ENCODE measurements at places on chromosomes 7 and 10.

GRCh38 chr7:139696552-139696951, 81.2 kb downstream of the HIPK2 start:
- no peak for DNase-seq

DNA sequence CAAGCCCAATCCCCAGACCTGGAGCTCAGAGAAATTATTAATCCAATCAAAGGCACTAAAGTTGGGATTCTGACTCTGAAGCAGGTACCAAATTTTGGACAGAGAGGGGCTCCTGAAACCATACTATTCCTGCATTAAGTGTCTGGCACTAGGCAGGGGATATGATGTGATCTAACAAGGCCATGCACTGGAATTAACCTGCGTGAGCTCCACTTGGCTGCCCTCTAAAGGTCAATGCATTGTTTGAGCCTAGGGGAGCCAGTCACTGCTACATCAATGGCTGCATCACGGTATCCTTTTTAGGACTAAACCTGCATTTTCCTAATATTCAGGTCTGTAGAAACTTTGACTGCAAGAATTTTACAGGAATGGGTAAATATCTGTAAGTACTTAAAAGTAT, 42.1 kb downstream of the ST8SIA6 start:
- DNase-seq = no peak

GRCh38 chr7:139231513-139232376, 708 bp downstream of the UBN2 start:
- no peak for DNase-seq

DNA sequence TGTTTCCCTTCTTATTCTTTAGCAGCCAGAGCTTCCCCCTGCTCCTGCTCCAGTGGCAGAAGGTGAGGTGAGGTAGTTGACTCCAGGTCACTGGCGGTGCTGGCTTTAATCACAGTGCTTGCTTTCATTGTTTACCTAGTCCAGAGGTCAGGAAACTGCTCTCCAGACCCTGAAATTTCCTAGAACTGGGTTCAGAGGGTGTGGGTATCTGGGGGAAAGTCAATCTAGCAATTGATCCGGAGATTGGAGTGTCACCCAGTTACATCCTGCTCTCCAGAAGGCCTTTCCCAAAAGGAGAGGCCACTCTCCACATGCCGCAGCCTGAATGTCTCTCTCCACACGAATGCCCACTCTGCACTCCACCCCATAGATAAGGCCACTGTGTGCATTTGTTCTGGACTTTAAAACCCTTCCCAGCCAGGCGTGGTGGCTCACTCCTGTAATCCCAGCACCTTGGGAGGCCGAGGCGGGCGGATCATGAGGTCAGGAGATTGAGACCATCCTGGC, 2.1 kb upstream of the MBL2 start:
- DNase-seq = no peak

DNA sequence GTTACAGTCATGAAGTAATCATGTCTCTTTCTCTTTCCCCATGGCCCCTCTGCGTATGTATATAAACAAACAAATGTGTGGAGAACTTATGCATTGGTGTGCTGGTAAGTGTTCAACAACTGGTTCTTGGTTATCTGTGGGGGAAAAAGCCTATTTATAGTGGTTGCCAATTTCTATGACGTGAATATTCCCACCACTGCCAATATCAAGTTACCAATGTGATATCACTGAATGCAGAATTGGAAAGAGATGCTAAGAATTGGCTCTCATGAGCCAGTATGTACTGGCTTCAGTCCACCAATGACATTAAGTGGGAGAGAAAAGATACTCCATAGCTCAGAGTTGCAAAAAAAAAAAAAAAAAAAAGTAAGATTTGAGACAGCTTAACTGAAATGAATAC, 399.7 kb downstream of the REEP3 start:
- no peak for DNase-seq

GRCh38 chr7:127900141-127900540, 131.1 kb downstream of the LRRC4 start:
- DNase-seq = no peak

DNA sequence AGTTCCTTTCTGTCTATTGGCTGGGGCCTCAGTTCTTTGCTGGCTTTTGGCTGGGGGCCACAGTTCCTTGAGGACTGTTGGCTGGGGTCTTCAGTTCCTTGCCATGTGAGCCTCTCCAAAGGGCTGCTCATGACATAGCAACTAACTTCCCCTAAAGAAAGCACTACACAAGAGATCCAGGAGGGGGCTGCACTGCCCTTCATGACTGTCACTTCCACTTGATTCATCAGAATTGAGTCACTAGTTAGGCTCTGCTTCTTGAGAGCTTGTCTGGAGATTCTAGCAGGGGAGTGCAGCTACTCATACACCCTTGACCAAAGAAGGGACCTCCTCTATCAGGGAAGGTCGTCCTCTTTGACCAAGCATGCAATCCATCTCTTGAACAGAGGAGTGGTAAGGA, 38.0 kb upstream of the MKX start:
- DNase-seq = no peak

DNA sequence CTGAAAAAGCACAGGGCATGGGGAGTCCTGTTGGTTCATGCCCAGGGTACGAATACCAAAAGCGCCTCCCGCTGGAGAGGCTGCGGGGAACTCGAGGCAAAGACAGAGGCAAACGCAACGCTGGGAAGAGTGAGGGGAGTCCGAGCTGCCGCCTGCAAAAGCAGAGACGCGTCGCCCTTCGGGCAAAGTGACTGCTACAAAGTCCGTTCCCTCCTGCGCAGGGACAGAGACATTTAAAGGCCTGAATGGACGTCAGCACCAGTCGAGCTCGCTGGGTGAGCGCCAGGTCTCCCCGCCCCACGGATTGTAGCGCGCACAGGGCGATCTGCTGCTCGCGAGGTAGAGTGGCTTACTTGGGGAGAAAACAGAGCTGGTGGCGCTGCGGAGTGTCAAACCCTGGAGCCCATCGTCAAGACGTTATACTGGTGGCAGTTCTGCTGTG, 732.8 kb downstream of the ZWINT start:
- no peak for DNase-seq

DNA sequence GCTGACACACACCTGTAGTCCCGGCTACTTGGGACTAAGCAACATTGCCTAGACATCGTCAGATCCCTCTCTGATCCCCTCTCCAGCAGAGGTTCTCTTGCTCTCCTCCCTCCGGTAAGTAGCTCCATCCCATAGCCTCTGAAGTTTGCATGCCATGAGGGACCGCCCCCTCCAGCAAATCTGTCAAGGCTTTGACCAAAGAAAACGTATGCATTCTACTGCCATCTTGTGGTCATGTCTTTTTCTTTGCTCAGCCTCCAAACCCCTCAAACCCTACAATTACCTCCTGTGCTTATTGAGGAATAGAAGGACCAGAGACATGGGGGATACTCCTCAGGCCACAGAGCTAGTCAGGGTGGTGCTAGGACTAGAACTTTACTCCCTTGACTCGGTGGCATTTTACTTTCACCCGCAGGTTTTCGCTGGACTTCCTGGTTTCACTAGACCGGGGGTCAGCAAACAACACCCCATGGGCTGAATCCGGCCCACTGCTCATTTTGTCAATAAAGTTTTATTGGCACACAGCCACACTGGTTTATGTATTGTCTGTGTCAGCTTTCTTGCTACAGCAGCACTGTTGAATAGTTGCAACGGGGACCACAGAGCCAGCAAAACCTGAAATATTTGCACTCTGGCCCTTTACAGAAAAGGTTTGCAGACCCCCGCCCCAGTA, 202.6 kb upstream of the FOXK1 start:
- DNase-seq = no peak

DNA sequence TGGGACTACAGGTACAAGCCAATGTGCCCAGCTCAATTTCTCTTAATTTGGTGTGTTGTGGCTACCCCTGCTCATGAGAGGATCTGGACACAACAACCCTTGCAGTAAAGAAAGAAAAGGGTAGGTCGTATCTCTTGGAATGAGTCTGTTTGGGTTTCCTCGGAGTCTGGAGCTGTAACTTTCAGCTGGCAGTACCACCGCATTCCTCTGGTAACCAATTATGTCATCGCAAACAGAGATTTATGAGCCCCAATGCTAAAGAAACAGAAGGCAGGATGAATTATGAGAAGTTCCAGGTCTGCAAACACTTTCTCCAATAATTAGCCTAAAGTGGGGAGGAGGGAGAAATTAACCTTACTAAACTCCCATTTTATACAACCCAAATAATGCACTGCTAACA, 186.6 kb upstream of the NRP1 start:
- DNase-seq = no peak

DNA sequence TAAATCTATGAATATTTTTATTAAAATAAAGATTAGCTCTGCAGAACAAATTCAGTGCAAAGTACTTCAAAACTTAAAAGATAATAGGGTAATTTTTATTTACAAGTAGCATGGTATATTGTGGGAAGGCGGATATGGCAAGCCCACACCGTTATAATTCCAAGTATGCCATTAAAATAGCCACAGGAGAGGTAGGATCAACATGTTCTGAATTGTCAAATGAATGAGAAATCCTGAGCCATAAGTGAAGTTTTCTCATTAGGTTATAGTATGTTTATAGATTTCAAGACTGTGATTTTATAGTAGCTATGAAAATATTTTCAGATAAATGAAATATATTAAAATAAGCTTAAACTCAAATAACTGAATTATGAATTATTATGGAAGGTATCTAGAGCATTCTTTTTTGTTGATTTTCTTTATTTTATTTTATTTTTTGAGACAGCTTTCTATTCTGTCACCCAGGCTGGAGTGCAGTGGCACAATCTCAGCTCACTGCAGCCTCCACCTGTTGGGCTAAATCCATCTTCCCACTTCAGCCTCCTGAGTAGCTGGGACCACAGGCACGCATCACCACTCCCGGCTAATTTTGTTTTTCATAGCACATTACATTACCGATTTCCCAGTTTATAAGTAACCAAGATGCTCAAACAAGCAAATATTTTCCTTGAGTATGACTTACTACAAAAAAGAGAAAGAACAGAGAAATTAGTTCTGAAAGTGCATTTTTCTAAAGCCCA, 956.6 kb downstream of the GATA3 start:
- DNase-seq = no peak

DNA sequence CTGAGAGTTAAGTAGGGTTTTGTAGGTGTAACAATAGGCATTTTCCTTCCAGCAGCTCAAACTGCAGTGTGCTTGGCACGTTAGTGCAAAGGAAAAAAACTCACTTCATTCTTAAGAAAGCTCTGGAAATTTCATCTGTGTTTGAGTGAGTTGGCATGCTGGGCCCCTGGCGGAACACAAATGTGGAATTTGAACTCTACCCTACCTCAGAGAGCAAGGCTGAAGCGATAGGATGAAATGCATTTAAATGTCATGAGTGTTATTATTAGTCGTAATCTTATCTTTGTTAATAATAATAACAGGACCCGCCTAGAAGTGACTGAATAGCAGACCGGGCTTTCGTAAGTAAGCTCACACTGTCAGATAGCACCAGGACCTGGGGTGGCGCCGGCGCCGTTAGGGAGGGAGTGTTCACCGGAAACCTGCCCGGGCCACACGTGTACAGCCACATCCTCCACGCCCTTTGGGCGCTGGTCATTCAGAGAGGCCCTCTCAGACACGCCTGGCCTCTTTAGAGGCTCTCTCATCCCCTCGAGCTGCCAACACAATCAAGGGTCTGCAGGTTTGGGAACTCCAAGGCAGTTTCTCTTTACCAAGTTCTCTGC, 63.5 kb downstream of the GRK5 start:
- peak; percentile 19 for DNase-seq

GRCh38 chr7:50739744-50740435, 42.8 kb downstream of the GRB10 start:
- DNase-seq = peak; percentile 20

GRCh38 chr7:111853201-111853990, 291.1 kb upstream of the IMMP2L start:
- no peak for DNase-seq

DNA sequence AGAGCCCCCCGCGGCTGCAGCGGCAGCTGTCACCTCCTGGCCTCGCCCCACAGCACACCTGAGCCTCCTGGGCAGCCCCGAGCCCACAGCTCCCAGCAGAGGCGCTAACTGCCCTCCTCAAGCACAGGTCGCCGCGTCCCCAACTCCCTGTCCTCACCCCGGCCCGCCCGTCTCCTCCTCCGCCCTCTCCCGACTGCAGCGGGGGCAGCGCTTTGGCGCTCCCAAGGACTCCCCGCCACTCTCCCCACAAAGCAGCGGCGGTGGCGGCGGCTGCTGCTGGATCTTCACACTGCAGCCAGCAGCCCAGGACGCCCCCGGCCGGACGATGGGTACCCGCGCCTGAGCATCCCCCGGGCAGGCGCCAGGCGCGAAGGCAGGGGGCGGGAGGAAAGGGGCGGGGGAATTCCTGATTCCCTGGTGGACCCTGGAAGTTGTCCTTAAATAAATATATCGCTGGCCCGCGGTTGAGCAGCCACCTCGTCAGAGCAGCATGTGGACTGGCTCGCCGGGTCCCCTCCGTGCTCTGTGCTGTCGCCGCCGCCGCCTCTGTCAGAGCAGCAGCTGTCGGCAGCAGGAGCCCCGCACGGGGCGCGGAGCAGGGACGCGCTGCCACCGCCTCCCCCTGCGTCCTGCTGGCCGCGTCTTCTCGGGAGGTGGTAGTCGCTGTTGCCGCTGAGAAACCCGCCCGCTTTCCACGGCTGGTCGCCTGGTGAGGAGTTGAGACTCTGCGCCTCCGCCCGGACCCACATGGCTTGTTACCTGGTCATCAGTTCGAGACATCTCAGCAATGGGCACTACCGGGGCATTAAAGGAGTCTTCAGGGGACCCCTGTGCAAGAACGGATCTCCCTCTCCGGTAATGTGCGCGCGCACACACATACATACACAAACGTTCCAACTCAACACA, at the start of gene ZNF804B:
ZNF804B (plus strand) TSS at position 471 of the 906 bp plus-strand sequence; CDS start at position 748, 277 bp downstream.
- no peak for DNase-seq

DNA sequence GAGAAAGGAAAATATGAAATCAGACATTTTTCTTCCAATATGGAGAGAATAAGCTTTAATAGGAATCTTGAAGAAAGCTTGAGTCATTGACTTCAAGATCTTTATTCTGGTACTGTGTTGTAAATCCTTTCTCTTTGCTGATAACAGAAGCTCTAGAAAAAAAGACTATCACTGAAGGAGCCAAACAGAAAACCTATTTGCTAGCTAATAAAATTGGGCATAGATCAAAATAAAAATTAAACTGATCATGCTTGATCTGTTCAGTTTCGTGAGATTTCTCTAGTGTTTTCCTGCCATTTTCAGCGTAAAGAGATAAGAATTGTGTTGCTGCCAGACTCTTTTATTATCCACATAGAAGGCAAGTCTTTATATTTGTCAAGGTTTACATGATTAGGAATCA, 1.5 kb upstream of the GHITM start:
- DNase-seq = no peak

DNA sequence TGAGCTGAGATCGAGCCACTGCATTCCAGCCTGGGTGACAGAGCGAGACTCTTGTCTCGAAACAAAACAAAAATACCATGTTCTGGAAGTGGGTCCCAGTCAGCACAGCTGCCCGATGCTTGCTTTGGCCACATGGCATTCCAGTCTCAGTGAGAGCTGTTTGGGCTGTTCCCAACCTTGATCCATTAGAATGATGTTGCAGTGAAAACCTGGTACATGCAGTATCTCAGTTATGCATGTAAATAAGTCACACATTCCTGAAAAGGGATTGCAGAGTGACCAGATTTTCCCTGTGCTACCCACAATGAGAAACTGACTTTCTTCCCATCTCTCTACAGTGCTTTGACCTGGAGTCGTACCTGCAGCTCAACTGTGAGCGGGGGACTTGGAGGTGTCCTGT, 15.4 kb downstream of the ZMIZ2 start:
- DNase-seq = no peak

GRCh38 chr10:21183025-21183424, 285.9 kb upstream of the NEBL start:
- DNase-seq = no peak

GRCh38 chr10:22643116-22643515, 71.3 kb downstream of the PIP4K2A start:
- no peak for DNase-seq
